ENCODE measurements at places on chromosomes 5 and 9.

- DNase-seq = no peak
Measured at GRCh38 chr9:112044881-112045280, 130.2 kb downstream of the SUSD1 start.

DNA sequence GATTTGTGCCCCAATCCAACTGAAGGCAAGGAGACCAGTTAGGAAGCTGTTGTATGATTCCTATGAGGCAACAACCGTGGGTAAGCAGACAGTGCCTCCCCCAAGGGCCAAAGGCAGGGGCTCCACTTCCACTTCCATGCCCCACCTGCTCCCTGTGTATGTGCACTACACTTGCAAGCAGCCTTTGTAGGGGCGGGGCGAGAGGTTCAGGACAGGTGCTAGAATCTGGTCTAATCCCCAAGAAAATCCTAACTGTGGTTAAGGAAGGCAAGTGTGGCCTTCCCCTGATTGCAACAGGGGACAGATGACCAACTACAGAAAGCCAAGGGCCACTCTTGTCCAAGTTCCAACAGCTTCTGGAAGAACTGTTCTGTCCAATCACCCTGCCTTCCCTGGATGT lies 41.7 kb downstream of the B4GALT1 start:
- no peak for DNase-seq

- DNase-seq = no peak
Measured at GRCh38 chr5:111159845-111160244, 64.3 kb upstream of the CAMK4 start.

DNA sequence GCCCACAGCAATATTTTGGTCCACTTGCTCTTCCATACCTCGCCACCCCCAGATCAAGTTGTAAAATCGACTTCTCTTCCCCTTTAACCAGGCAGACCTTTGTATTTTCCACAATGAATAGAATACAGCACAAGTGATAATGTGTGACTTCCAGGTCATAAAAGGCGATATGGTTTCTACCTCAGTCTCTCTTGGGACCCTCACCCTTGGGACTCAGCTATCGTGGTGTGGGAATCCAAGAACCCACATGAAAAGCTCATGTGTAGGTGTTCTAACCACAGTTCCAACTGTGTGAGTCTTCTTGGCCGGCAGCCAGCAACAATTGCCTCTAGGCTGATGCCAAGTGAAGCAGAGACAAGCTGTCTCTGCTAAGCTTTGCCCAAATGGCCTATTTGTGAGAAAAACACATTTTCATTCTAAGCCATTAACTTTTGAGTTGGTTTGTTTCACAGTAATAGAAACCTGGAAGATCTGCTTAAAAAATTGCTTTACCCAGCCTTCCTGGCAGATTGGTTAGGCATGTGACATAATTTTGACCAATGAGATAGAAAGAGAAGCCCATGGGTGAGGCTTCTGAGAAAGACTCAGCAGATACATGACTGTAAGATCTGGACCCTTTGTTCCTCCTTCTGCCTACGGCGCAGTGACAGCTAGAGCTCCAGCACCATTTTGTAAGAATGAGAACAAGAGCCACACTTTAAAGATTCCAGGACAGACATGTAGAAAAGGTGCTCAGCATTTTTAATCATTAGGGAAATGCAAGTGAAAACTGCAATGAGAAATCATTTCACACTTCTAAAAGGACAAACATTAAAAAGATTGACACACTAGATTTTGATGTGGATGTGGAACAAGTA lies 18.3 kb upstream of the MLLT3 start:
- peak; percentile 46 for DNase-seq

DNA sequence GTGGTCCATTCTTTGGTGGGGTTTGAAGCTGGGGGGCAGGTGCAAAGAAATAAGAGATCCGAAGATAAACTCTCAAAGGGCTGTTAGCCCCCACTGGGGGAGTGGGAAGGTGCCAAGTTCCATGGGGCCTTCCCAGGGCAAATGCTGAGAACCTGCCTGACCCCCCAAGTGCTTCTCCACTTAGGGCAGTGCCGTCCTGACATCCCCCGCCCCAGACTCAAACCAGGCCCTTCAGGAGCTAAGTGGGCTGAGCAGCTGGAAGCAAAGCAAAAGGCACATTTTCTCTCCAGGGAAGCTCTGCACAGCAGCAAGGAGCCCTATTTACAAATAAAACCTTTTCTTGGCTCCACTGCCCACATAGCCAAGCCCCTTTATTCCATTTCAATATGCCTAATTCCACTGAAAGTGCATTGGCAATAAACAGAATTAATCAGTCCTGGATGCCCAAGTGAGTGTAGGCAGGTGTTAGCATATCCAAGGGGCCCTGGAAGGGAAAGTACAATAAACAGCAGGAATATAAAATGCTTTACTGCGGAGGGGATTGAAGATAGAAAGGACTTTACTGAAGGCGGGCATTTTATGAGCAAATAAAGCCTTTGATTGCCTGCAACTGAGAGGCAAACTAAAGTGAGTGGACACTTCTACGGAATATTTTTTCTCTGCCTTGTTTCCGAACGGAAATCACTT lies 44.6 kb downstream of the WHRN start:
- DNase-seq = no peak

GRCh38 chr9:98644011-98644410 lies 64.7 kb downstream of the GABBR2 start:
- no peak for DNase-seq

GRCh38 chr5:83321483-83322055 lies 150.0 kb upstream of the VCAN start:
- no peak for DNase-seq

DNA sequence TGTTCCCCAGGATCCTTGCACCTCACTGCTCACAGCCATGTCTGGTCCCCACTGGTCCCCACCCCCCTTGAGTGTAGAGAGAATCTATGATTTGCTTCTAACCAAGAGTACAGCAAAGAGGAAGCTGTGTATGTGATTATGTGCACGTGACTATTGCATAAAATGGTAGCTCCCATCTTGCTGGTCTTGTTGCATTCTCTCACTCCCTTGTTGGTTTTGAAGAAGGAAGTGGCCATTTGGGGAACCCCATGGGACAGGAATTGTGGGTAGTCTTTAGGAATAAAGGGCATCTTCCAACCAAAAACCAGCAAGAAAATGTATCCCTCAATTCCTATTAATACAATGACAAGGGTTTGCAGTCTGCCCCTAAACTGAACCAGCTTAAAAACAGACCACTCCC lies 5.2 kb upstream of the FCN2 start:
- DNase-seq = no peak

- no peak for DNase-seq
Measured at GRCh38 chr9:2674141-2674824, 43.0 kb upstream of the KCNV2 start.

Measured in activated CD4-positive, alpha-beta T cell treated with anti-CD3 and anti-CD28 coated beads, Interleukin-2, amount 50 U/mL, for 16 hours (primary cell).